ENCODE measurements at places on chromosomes 1 and 21.

DNA sequence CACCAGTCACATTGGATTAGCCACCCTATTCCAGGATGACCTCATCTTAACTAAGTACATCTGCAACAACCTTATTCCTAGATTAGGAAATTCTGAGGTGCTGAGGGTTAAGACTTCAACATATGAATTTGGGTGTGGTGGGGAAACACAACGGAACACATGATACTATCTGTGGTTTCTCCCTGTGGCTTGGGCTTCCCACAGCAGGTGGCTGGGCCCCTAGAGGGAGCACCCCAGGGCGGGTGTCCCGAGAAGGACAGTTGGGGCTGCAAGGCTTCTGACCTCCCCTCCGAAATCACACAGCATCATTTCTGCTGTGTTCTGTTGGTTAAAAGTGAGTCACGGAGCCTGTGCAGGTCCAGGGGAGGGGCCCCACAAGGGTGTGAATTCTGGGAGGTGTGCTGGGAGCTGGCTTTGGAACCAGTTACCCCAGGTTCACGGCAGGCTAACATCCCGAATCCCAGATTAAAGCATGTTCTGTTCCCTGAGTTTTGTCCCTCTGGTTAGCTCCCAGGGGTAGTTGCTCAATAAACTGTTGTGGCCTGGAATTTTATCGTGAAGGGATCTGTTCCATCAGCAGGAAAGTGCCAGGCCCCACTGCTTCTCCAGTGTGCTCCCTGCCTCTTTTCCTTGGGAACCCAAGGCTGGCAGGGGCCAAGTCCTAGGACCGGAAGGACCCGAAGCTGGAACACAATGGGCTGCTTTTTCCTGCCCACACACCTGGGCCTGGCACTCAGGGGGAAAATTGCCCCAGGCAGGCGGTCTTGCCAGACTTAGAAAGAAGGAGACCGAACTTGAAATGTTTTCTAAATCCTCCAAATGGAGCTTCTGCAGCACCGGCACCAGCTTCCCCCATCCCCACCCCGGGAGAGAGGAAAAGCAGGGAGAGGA is 154.0 kb upstream of the WNT4 start:
- no peak overlapping the region for H3K4me3 ChIP-seq
- H3K27me3 ChIP-seq = no peaks in the 10 kb centered on the region
- DNase-seq = no peak
- H3K4me1 ChIP-seq = no peaks in the 10 kb centered on the region

GRCh38 chr1:200410566-200410878 is 686 bp upstream of the ZNF281 start:
- H3K27me3 ChIP-seq = no peaks in the 10 kb centered on the region
- H3K36me3 ChIP-seq = no peaks in the 10 kb centered on the region
- H3K4me3 ChIP-seq = peak overlapping the region; percentile 82
- peaks cover 13% of the 10 kb centered on the region for H3K4me1 ChIP-seq

DNA sequence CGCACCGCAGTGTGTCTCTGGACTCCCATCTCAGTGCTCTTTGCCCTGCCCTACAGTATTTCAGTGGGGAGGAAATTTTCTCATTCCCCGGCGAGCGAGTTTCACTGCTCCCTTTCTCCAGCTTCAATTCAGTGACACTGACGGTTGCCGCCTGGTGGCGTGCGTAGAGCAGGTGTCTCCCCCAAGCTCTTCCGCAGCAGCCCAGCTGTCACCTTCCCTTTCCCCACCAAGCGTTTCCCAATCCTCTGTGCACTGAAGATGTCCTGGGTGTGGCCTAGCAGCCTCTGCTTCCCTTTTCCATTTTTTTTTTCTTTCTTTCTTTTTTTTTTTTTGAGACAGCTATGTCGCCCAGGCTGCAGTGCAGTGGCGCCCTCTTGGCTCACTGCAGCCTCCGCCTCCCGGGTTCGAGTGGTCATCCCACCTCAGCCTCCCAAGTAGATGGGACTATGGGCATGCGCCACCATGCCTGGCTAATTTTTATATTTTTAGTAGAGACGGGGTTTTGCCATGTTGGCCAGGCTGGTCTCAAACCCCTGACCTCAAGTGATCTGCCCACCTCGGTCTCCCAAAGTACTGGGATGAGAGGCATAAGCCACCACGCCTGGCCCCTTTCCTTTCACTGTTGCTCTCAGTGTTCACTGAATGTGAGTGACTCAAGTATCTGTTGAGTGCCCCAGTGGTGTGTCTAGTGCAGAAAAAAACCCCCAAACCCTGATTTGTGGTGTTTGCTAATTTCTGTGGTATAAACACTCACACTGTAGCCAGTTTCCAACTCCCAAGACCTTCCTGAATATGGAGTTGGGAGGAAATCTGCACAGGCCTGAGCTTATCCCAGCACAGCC is 30.1 kb downstream of the TNFRSF1B start:
- H3K4me1 ChIP-seq = no peaks in the 10 kb centered on the region
- H3K36me3 ChIP-seq = no peaks in the 10 kb centered on the region
- no peaks in the 10 kb centered on the region for H3K27me3 ChIP-seq
- no peak for DNase-seq

DNA sequence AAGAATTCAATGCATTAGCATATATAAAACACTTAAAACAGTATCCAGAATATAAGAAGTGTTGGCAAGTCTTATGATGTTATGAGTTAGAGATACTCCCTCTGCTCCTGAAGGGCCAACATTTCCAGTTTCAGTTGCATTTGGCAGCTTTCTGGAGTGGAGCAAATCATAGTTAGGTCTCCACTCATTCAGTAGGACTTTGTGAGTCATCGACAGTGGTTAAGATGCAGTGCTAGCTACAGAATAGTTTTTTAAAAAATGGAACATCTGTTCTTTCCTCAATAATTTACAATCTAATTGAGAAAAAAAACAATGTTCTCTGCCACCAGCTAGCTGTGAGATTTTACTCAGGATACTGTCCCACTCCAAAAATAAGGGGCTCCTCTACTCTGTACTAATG is 389.1 kb downstream of the HLX start:
- H3K27me3 ChIP-seq = no peaks in the 10 kb centered on the region
- DNase-seq = no peak
- no peaks in the 10 kb centered on the region for H3K36me3 ChIP-seq
- no peak overlapping the region for H3K27ac ChIP-seq
- no peaks in the 10 kb centered on the region for H3K4me1 ChIP-seq

DNA sequence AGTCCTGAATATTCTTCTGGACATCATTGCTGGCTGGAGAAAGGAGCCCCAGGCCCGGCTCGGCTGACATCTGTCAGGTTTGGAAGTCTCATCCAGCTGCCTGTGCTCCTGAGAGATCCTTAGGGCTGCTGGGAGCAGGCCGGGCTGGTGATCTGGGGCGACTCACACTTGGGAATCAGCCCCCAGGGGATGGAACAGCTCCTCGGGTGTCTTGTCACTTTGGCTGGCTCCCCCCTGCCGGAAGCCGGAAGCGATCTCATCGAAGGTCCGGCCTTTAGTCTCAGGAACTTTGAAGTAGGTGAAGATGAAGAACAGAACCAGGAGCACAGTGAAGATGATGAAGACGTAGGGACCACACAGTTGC is 31.8 kb downstream of the SLC2A1 start:
- H3K36me3 ChIP-seq = no peaks in the 10 kb centered on the region
- peaks cover 2% of the 10 kb centered on the region for H3K4me1 ChIP-seq
- no peak for DNase-seq
- no peak overlapping the region for H3K27ac ChIP-seq
- no peak overlapping the region for H3K4me3 ChIP-seq
- H3K27me3 ChIP-seq = no peaks in the 10 kb centered on the region

DNA sequence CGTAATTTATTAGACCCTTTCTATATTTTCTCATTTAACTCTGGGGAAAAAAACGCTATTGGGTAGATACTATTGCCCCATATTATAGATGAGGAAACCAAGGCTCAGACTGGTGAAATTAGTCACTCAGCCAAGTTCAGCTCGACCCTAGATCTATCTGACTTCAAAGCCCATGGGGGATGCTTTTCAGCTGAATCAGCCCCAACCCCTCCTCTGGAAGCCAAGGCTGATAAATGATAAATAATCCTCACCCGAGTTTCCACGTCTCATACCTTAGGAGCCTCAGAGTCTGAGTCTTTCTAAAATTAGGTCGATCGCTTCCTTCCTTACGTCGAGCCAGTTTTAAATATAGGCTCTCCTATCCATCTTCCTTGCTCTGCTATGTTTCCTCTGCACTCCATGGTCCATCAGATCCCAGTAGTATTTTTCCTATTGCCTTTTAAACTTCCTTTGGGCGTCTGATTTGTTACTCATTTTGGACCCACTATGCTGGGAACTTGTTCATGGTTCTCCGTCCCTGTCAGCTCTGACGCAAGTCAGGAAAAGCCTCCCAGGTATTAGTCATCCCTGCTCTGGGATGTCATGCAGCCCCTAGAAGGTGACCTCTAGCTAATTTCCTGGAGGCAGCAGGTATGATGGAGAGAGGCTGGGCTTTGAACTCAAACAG is 122.8 kb downstream of the PLPP3 start:
- H3K4me1 ChIP-seq = peaks cover 10% of the 10 kb centered on the region
- H3K27ac ChIP-seq = no peak overlapping the region
- H3K4me3 ChIP-seq = no peak overlapping the region
- no peak for DNase-seq
- H3K36me3 ChIP-seq = no peaks in the 10 kb centered on the region

DNA sequence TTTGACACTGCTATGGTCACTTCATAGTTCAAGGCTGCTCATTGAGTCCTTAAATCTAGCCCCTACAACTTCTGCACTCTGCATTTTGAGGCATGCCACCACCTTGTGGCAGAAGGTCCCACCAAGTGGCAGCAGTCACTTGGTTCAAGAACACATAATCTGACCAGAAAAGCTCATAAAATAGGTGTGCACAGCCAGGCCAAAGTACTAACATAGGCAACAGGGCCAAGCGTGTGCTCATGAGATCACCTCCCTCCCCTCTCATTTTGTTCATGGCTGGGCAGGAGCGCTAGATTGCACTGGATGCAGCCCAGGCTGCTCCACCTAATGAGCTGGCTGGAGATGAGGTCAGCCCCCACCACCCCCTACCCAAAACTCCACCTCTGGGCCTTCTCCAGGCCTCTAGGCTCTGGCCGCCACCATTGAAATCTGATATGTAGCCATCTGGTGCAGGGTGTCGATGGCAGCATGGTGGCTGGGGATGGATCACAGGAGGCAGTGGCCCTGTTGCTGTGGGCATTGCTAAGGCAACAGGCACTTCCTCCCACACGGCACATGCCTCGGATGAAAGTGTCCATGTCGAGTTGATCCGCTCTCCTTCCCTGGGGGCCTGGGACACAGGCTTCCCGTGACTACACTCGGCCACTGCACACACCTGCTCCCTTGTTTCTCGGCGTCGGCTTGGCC is 193.2 kb downstream of the TRABD2B start:
- H3K4me3 ChIP-seq = no peak overlapping the region
- no peaks in the 10 kb centered on the region for H3K36me3 ChIP-seq

DNA sequence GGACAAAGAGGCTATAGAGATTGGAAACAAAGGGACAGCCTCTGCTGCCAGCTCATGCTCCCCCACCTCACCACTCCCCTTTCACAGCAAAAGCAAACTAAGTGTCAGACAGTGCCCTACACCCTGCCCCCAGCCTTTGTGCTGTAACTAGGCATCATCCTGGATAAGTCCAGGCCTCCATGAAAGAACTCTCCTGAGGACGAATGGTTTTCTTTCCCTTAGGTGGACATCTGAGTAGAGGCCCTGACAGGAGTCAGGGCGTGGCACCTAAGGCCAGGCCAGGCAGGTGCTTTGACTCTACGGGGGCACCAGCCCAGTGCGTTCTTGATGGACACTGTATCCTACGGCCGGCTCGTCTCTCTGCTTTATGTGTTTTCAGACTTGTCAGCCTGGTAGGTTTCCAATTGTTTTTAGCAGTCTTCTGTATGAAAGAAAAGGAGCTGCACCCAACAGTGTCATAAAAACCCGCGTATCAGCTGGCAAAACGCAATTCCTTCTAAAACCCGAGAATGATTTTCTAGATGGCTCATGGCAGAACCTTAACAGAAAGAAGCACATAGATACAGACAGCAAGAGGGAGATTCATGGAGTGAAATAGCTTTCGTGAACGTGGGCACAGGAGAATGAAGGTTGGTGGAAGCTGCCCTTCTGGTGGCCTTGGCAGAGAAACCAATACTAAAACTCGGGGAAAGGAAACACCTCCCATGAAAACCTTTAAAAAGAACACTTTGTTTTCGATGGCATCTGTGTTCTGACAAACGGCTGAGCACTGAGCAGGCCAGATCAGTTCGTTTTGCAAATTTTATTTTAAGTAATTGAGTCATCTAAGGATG is 51.7 kb upstream of the AJAP1 start:
- H3K27me3 ChIP-seq = no peaks in the 10 kb centered on the region
- no peak overlapping the region for H3K4me3 ChIP-seq
- DNase-seq = no peak
- H3K4me1 ChIP-seq = no peaks in the 10 kb centered on the region
- no peaks in the 10 kb centered on the region for H3K36me3 ChIP-seq
- no peak overlapping the region for H3K27ac ChIP-seq

- no peak overlapping the region for H3K27ac ChIP-seq
- H3K4me3 ChIP-seq = no peak overlapping the region
- DNase-seq = no peak
- H3K36me3 ChIP-seq = no peaks in the 10 kb centered on the region
- H3K27me3 ChIP-seq = no peaks in the 10 kb centered on the region
- H3K4me1 ChIP-seq = no peaks in the 10 kb centered on the region
Measured at GRCh38 chr21:17048974-17049373, 463.9 kb upstream of the CXADR start.

DNA sequence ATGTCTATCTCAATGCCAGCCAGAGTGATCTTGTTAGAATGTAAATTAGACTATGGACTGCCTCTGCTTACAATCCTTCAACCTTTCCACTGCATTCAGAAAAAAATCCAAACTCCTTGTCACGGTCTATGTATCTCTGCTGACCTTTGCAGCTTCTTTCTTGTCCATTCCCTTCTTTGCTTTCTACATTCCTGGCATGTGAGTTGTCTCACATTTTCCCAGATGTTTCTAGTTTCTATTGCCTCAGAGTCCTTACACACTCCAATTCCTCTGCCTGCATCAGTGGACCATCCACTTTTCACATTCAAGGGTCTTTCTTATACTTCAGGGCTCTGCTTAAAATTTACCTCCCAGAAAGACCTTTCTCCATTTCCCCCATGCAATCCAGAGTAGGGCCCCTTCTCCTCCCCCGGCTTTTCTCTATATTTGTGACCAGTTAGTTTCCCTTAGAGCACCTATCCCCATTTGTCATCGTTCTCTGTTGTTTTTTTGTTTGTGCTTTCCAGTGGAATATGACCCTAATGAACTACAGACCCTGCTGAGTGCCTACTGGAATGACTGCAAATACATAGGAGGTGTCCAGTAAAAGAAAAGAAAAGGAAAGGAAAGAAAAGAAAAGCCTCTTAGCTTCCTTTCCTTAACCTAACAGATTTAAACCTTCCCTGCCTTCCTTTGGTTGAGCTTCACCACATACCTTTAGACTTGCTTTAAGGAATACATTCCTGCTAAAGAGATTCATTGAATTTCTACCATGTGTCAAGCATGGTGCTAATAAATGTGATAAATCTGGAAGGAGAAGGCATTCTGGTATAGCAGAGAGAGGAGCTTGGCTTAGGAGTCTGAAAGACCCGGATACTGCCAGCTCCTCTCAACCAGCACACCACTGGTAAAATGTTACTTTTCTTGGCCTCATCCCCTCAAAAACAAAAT is 102.0 kb downstream of the DIRAS3 start:
- H3K4me3 ChIP-seq = no peak overlapping the region
- no peak overlapping the region for H3K27ac ChIP-seq
- DNase-seq = no peak
- H3K27me3 ChIP-seq = no peaks in the 10 kb centered on the region

GRCh38 chr1:100795646-100795985 is 76.1 kb downstream of the VCAM1 start:
- H3K36me3 ChIP-seq = no peaks in the 10 kb centered on the region
- no peaks in the 10 kb centered on the region for H3K27me3 ChIP-seq
- DNase-seq = no peak
